ENCODE measurements at places on chromosomes 7 and 10.

GRCh38 chr10:106925191-106925590, 239.3 kb downstream of the SORCS1 start:
- DNase-seq = peak; percentile 51

- no peak for DNase-seq
Observed at GRCh38 chr7:98365863-98366561, 34.9 kb downstream of the BAIAP2L1 start.

GRCh38 chr10:35937546-35937945, 295.4 kb upstream of the FZD8 start:
- no peak for DNase-seq

GRCh38 chr7:25852211-25852938, 299.6 kb upstream of the NFE2L3 start:
- DNase-seq = peak; percentile 84

DNA sequence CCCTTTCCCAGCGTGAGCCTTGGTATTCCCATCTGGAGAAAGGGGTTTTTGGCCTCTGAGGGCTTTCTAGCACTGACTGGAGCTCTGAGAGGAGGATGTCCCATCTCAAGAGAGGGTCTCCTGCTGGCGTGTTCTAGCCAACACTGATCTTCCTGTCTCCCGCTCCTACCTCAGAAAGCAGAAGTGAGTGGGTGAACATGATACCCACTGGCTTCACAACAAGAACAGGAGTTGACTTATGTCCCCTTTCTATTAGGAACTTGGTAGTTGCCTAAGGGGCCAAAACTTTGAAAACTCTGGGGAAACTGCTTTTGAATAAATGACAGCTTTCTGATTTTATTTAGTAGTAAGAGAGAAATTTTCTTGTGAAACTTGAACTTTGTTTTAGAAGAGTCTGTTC, 113.1 kb upstream of the ADCY1 start:
- no peak for DNase-seq

- no peak for DNase-seq
Observed at GRCh38 chr7:94080551-94080950, 76.4 kb upstream of the BET1 start.

All from ecto neural progenitor cell (in vitro differentiated cells).